ENCODE measurements at places on chromosomes 16 and 17. TPM values are rescaled to one million over a fixed set of nuclear protein-coding genes. Genes with fewer than 3 reads are reported as not detected.
A peak's percentile ranks its signal among the peaks of the same experiment; 100 is the strongest.

CX3CL1 gene
- 2.6 TPM for total RNA-seq

GUCY2D gene
- total RNA-seq = 0.39 TPM

- no peak for DNase-seq
Observed at GRCh38 chr16:78499399-78499798, 399.9 kb downstream of the WWOX start.

- DNase-seq = no peak
Observed at GRCh38 chr16:72480911-72481310, 309.0 kb upstream of the PMFBP1 start.

DNA sequence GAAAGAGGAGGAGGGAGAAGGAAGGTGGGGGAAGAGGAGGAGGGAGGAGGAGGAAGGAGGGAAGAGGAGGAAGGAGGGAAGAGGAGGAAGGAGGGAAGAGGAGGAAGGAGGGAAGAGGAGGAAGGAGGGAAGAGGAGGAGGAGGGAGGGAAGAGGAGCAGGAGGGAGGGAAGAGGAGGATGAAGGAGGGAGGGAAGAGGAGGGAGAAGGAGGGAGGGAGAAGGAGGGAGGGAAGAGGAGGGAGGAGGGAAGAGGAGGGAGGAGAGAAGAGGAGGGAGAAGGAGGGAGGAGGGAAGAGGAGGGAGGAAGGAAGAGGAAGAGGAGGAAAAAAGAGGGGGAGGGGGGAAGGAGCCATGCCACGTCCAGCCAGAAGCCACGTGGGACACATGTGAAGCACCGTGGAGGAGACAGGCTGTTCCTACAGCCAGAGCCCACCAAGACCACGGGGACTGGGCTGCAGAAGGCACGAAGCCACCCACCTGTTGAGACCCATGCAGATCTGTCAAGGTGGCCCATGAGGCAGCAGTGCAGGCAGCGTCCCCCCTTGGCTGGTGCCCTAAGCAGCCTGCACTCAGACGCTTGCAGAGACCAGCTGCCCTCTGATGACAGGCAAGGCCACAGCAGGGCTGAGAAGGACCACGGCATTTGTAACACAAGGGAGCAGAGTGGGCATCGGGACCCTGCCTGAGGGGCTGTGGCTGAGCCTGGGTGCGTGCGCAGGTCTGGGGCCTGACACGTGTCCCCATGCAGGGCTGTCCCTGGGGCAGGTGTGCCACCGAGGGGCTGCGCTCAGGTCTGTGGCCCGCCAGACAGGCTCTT lies 10.3 kb downstream of the NDUFAF8 start:
- DNase-seq = no peak

DNA sequence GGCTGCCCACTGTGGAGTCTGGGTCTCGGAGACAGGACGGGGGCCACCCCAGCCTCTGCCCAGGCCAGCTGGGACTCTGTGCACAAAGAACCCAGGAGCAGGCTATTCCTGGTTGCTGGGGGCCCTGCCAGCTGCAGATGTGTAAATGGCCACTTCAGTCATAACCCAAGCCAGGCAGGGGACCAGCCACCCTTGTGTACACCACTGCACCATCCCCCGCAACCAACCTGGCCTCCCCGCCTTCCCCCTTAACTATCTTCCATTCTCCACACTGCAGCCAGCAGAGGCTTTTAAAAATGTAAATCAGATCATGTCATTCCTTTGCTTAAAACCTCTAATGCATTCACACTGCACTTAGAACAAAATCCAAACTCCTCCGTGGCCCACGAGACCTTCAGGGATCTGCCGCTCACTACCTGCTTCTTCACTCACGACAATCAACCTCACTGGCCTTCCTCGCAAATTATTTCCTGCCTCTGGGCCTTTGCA lies 28.3 kb downstream of the RTN4RL1 start:
- no peak for DNase-seq

- no peak for DNase-seq
Observed at GRCh38 chr17:65772989-65773388, 211.5 kb upstream of the AXIN2 start.

KCNJ12 gene
- 3.1 TPM for total RNA-seq

GRCh38 chr17:41580687-41581365 lies 5.9 kb downstream of the KRT14 start:
- DNase-seq = peak; percentile 15

DNA sequence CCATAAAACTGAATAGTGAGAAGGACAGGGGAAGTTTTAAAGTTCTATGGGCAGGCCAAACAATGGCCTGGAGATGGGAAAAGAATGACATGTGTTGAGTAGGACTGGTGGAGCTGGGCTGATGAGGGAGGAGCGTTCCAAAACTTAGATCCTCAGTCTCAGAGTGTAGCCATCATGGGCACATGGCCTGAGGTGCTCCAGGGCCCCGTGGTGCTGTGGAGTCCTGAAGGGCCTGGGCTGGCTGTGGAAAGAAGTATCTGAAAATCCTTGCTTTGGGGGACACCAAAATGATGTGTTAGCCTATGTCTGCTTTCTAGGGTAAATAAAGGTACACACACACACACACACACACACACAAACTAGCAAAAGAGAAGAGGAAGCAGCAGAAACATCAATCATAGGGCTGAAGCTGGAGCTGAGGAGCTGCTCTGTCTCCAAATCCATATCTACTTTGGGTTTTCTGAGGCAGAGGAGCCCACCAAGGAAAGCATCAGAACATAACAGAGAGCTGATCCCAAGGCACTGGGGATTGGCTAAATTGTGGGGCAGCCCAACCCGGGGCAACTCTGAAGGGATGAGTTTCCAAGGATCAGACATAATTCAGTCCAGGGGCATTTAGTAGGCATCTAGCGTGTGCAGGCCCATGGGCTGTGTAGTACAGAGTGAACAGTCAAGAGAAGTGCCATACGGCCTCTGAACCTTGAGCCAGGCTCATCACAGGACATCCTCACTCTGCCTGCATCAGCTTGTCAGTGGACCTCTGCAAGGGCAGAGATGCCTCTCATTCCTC lies 85.2 kb downstream of the C16orf78 start:
- no peak for DNase-seq

GNAO1 gene
- total RNA-seq = 1.8 TPM

HSPB9 gene
- not detected for total RNA-seq

DNA sequence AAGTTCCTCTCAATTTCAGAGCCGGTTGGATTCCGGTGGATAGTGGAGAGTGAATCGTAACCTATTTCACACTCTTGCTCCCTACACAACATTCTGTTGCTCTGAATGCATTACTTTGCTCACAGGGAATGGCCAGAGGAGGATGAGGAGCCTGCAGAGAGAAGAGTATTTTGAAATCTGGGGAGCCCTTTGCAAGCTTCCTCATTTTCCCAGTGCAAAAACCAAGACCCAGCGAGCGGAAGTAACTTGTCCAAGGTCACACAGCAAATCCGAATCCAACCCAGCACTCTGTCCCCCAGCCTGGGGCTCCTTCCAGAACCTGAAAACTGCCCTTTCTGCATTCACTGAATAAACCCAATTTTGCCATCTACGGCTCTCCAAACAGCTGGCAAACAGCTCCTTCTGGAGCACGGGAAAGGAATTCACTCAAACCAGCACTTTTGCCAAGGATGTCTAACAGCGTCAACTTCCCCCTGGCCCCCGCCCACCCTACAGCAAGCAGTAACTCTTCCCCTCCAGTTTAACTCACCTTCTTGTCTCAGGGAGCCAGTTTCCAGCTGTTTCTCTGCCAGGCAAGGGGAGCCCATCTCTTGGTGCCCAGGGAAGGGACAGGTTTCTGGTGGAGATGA lies 557 bp downstream of the KCNG4 start:
- DNase-seq = no peak

GRCh38 chr16:21192991-21193390 lies 18.4 kb downstream of the ZP2 start:
- no peak for DNase-seq

PTGES3L gene
- total RNA-seq = 4.8 TPM

NTN3 gene
- total RNA-seq = 3.4 TPM

DNA sequence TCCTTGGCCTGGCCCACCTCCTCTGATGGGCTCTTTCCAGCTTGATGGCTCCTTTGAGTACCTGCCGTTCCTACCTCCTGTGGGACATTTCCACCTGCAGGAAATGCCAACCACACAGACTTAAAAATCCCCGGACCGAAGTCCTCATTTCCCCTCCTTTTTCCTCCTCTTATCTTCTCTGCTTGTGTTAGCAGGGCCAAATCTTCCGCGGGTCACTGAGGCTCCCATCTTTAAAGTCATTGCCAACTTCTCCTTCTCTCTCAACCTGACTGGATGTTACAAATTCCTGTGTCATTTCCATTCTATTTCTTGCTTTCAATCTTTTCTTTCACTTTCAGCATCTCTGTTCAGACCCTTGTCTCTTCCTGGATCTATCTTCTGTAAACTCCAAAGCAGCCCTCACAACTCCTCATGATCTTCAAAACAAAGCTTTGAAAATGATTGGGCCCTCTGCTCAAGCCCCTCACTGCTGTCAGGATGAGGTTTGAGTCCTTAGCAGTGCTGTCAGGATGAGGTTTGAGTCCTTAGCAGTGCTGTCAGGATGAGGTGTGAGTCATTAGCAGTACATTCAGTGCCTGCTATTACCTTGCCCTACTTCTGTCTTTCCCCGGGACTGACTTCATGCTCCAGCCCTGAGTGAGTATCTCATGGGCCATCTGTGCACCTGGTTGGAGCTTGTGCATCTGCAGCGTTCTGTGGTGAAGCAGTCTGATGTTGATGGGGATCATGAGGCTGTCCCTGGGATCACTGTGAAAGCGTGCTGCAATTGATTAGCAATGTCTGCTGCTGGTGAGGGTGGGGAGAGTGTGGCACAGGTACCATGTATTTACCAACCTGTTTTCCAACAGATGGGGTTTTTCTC lies 100.1 kb downstream of the IRF8 start:
- DNase-seq = no peak

TAC4 gene
- not detected for total RNA-seq

DNA sequence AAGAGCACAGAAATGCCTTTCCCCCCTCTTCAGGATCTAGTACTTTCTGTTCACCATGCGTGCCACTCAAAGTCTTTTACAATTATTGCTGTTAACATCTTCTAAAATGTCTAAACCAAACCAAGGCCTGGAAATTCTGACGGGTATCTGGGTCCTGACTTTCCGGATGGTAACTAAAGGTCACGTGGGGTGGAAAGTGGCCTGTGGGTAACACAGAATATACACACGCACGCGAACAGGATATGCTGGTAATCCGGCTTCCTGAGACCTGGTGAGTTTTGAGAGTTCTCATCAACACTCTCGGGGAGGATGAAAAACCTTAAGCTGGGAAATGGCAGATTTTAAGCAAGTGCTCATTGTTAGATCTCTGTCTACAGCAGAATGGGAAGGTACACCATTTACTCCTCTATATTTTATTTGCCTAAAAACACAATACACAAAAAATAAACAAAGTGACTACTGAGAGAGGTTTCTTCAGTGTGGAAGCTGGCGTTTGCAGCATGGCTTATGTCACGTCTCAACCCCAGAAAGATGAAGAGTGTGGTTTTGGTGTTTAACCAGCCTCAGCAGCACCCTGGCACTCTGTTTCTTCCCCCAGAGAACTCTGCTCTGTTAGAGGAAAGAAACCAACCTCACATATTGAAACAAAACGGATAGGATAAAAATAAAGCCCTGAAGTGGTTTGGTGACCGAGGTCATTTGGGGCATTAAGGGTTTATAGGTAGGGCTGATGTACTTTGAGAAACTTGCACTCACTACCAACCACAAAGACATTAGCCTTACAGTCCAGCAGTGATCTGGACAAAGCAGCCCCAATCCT lies 37.3 kb downstream of the SMG6 start:
- DNase-seq = no peak

- peak; percentile 52 for DNase-seq
Observed at GRCh38 chr17:14926526-14927122, 338.5 kb downstream of the PMP22 start.

- DNase-seq = no peak
Observed at GRCh38 chr17:67052720-67053437, 8.5 kb downstream of the CACNG1 start.

DNA sequence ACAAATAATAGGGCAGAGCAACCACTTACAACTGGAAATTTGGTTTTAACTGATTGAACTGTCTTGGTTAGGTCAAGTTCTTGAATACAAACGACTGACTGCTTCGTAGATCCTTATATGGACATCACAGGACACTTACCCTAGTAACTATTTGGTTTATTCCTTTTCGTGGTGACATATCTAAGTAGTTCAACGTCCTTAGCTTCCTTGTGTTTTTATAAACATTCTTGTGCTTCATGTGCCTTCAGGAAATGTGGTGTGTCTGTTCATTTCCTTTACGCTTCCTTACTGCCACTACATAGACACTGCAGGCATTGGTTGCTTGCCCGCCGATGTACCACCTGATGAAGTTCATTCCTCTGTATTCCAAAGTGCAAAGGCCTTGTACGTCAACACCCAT lies 59.3 kb downstream of the USP10 start:
- no peak for DNase-seq

DNA sequence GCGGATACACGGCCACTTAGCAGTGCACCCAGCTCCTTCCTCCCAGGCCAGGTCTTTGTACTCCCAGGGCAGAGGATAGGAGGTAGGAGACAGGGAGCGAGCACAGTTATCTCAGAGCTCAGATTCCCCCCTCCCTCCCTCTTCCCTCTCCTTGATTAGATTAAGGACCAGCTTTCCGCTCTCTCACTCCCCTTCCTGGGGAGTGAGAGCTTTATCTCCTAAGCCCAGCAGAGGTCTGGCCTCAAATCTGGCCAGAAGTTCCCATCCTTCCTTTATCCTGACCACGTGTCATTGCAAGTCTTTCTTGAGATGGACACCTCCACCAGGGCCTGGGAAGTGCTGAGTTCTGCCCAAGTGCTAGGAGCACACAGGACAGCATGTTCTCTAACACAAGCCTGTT lies 5.1 kb downstream of the ARL4D start:
- DNase-seq = no peak

TEKT1 gene
- total RNA-seq = 0.10 TPM

KCNAB3 gene
- 2.2 TPM for total RNA-seq

- no peak for DNase-seq
Observed at GRCh38 chr16:81275795-81276194, 37.3 kb downstream of the BCO1 start.
